ENCODE measurements at places on chromosomes 12 and 14.

GRCh38 chr14:81801921-81802320 is 268.3 kb upstream of the SEL1L start:
- DNase-seq = no peak

- DNase-seq = no peak
These were observed 39.9 kb downstream of the INSM2 start for GRCh38 chr14:35573911-35574310.

DNA sequence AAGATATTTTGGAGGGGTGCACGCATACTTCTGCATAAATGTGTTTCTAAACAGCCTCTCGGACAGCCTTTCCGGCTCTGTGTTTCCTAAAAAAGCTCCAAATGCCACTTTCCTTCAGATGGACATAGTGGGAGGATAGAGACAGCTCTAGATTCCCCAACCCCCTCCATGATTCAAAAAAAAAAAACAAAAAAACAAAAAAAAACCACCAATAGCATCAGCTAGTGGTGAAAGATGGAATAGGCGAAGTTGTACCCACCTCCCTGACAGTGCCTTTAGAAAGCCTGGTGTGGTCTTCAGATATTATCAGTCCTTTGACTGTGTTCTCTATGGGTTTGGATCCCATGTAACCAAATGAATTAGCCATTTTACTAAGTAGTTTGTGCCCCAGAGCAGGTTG is 94.1 kb downstream of the PHETA1 start:
- DNase-seq = no peak

GRCh38 chr12:868722-869121 is 80.8 kb downstream of the RAD52 start:
- DNase-seq = no peak

DNA sequence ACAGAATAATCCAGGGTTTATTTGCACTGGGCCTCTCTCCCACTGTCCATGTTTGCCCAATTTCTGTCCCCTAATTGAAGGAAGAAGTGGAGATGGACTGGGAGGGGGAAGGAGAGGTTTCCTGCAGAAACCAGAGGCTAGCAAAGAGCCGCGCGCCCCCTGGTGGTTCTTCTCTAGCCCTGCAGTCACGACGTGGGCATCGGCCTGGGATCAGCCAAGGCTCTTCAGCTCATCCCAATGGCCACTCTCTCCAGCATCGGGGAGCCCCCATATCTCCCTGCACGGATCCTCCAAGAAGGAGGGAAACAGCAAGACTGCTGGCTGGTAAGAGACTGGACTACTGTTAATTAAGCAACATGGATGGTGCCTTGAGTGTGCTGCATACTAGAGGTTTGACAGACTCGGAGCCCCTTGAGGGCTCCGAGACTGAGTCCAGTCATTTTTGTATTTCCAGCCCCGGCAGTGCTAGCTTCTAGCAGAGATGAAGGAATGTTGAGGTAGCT is 18.7 kb downstream of the ZBTB39 start:
- DNase-seq = peak; percentile 79

DNA sequence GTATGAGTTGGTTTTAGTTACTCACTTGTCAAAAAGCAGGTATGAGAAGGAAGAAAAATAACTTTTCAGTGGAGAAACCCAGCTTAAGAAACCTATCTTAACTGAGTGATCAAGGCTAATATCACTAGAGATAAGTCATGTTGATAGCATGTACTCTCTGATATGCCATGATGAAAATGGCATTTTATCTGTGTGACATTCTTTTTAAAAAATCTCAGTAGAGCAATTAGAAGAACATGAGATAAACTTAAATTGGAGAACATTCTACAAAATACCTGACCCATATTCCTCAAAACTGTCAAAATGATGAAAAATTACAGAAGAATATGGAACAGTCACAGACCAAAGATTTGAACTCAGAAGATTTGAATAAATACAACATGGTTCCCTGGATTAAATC is 912.4 kb upstream of the ATXN7L3B start:
- no peak for DNase-seq

DNA sequence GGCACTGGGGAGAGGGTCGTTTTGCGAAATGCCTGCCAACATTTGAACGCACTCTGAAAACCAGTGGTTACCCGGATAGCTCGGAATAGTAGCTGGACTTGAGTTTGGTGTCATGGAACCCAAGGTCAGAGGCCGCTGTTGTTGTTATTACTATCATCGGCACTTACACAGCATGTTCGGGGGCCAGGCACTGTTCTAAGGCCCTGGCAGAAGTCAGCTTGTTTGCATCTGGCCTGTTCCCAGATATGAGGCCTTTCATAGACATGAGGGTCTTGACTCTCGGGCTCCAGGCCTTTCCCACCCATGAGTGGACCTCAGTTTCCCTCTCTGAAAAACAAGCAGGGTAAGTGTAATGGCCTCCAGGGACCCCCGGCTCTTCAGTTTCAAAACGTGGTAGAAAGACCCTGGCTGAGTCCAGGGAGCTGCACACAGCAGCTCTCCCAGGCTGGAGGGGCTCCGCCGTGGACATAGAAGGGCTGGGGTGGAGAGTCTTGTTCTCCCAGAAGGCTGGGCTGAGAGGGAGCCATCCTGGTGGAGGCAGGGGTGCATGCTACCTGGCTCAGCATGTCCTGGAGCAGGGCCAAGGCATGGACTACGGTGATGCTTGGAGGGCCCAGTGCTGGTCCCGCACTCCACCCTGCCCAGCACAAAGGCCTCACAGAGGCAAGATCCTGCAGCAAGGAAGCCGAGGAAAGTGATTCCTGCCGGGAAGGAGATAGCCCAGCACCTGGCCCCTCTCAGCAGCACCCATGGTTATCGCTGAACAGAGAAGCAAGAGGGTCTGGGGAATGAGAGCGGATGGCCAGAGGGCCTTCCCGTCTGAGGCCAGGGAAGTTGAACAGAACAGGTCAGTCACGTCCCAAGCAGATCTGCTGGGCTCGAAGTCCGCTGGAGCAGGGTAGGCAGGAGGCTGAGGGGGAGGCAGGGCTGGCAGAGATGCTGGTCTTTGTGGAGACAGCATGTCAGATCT is 63.5 kb upstream of the C14orf180 start:
- no peak for DNase-seq

- DNase-seq = no peak
These were observed 5.0 kb upstream of the RAPGEF3 start for GRCh38 chr12:47763481-47764346.

DNA sequence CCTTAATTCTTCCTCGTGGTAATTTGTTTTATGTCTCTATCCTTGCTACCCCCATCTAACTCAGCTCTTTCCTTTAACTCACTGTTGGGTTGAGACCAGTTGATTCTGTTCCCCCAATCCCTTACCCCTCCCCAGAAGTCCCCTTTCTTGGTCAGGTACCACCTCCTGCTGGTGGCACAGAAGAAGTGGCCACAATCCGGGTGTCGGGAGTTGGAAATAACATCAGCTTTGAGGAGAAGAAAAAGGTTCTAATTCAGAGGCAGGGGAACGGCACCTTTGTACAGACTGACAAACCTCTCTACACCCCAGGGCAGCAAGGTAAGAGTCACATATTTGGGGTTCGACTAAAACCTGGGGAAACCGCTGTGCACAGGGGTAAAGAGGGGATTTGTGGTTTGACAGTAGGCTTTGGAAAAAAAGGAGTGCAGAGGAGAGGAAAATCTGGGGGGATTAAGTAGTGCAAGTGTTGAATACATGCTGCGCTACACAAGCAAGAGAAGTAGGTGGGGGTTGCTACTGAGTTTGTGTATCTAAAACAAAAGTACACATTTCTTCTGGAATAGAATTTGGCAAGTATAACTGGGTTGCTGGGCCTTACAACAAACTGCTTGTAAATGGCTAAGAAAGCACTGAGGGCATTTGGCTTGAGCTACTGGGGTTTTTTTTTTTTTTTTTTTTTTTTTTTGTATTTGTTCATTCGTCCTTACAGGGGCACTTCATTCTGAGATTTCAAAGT is 1.3 kb downstream of the A2ML1 start:
- DNase-seq = peak; percentile 58

GRCh38 chr12:113488322-113488721 is 16.7 kb upstream of the LHX5 start:
- DNase-seq = no peak

GRCh38 chr14:90739318-90740068 is 76.7 kb downstream of the TTC7B start:
- no peak for DNase-seq

GRCh38 chr14:76081642-76082041 is 70.1 kb upstream of the GPATCH2L start:
- DNase-seq = no peak

DNA sequence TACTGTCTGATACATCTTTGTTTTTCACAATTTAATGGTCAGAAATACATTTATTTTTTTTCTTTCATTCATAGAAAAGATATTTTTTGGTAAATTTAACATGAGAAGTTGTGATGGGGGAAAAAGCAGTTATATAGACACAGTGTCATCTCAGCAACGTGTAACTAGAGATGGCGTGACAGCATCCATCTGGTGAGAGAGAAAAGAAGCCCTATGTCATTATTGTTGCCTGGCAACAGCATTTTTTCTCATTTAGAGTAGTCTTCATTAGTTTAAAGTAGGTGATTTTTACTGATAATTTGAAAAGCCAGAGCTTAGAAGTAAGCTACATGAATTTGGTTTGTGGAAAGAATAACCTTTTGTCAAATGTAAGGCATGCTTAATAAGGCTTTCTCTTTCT is 128.6 kb downstream of the ACSS3 start:
- DNase-seq = no peak

- DNase-seq = no peak
These were observed 20.1 kb upstream of the TBX3 start for GRCh38 chr12:114704096-114704495.

DNA sequence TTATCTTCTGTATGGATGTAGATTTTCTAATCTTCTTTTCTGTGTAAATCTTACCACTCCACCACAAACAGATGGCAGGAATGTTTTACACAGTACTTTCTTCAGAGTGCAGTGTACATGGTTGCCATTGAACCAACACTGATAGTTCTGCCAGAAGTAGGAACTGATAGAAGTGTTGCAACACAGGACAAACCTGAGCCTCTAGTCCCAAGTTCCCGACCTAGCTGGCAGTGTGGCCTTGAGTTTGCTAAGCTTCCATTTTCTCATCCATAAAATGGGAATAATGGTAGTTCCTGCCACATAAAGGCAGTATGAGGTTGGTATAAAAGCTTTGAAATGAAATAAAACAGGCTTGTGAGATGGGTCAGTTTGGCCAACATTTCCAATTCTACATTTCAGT is 50.8 kb upstream of the SAV1 start:
- DNase-seq = no peak

- peak; percentile 61 for DNase-seq
These were observed 411 bp downstream of the BTBD7 start for GRCh38 chr14:93332397-93332852.

DNA sequence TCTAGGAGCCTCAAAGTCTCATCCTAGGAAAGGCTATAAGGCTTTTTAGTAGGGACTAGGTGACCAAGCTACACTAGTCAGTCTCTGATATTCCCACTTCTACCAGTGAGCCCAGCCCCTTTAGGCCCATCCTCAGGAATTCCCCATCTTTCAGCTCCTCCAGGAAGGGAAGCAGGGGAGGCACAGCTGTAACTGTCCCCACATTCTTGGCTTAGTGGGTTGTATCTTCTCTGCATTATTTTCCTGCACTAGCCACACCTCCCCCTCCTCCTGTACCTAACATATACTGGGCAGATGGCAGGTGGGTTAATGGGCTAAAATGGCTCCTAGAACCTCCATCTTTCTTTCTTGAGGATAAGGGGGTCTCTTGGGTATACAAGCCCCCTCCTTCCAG is 424 bp upstream of the CYP27B1 start:
- no peak for DNase-seq

DNA sequence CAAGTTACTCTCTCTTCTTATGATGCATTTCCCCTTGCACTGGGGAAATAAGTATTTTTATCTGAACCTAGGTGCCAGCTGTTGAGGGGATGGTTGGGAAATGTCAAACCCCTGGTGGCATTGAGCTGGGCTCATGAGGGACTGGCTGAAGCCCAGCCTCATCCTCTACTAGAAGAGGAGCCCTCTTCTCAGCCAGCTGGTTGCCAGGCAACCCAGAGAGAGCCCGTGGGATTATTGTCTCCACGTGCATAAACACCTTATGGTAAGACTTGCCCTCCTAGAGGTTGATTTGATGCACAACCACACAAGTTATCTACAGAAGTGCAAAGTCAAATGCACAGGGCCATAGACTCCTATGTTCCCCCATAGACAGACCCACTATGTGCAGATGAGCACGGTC is 89.8 kb downstream of the WSCD2 start:
- DNase-seq = no peak

- no peak for DNase-seq
These were observed 167.7 kb upstream of the AMIGO2 start for GRCh38 chr12:47247418-47247817.

GRCh38 chr12:76614364-76614763 is 54.8 kb upstream of the OSBPL8 start:
- DNase-seq = no peak

DNA sequence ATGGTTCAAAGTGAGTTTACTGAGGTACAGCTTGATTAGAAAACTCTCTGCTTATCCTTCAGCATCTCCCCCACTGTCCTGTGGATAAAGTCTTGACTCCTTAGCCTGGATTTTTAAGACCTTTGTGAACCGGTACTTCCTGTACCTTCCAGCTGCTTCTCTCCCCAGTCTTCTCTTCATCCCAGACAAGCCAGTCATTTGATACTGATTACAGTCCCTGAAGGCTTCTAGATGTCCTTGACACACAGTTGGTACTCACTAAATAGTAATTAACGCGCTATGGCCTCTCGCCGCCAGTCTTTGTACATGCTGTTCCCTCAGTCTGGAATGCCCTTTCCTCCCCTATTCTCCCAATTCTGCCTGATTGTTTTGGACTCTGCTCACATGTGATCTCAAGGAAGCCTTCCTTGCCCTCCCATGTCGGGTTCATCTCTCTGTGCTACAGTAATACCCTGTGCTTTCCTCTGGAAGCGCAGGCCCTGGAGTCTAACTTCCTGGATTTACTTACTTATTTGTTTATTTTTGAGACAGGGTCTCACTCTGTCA is 50.6 kb upstream of the PTGR2 start:
- DNase-seq = no peak

DNA sequence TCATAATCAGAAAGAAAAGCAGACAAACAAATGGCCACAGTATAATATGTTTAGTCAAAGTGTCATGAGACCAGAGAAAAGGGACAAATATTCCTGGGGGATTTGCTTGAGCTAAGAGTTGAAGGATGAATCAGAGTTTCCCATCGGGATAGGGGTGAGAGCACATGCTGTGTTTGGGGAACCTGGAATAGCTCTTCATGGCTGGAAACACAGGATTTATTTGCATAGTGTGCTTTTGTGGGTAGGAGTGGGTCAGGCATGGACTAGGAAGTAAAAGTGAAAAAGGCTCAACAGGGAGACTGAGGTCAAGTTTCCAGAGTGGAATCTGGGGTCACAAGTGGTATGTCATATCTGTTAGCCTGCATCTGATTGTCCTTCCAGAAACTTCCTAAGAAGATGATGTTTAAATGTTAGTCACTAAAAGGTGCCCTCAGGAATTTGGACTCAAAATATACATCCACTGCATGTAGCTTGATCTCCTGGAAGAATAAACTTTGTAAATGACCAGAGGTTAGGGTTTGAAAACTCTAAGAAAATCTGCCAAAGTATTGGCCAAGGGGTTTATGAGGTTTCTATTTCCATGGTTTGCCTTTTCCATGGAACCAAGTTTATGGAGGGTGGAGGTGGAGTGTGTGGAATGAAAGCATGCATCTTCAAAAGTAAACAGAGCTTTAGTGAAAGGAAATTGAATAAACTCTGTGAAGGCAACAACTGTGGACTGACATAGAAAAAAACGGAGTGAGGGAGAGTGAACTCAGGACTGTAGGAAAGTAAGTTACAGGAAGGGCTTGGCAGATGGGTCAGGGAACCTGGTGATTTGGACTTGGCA is 344.6 kb downstream of the C12orf75 start:
- DNase-seq = no peak
